ENCODE measurements at places on chromosomes 5 and 9. TPM values are rescaled to one million over a fixed set of nuclear protein-coding genes. Genes with fewer than 3 reads are reported as not detected.
A peak's percentile ranks its signal among the peaks of the same experiment; 100 is the strongest.

Gene STK10
- 14.5 TPM for total RNA-seq

Gene FABP6
- total RNA-seq = not detected

DNA sequence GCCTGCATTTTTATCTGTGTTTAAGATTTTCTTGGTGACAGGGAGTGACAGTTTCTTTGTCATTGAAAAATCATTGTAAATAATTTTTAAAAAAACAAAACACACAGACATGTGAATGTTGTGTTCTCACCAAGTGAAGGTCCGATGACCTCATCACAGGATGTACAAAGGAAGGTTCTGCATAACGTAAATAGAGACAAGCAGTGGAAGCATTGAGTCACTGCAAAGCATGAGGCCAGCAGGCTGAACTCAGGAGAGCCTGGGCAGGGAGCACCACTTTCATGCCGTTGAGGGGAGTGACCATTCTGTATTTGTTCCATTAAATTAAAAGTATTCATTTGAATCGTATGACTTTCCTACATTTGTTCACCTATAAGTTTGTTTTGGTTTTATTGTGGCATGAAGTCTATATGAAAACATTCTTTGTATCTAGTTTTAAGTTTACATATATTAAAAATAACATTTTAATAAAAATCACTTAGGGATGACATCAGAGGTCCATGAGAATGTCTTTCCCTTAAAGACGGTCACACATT, 70.4 kb upstream of the TLE1 start:
- peak; percentile 5 for DNase-seq

- peak; percentile 10 for DNase-seq
Observed at GRCh38 chr5:59390074-59390659, 503.4 kb downstream of the PDE4D start.
